ENCODE measurements at places on chromosomes 7 and 10. TPM values are rescaled to one million over a fixed set of nuclear protein-coding genes. Genes with fewer than 3 reads are reported as not detected.

Gene IDE
- total RNA-seq = 36.4 TPM

Gene EXOC4
- total RNA-seq = 56.4 TPM

Gene GPR158
- total RNA-seq = not detected

Gene GPRIN2
- 4.5 TPM for total RNA-seq

Gene CCL24
- total RNA-seq = 0.56 TPM

Gene C10orf62
- total RNA-seq = 0.16 TPM

Gene OPALIN
- total RNA-seq = not detected

Gene CTAGE8
- total RNA-seq = 1.8 TPM

Gene C10orf143
- 3.3 TPM for total RNA-seq

Gene SPDYE16
- not detected for total RNA-seq

Gene MACC1
- 22.3 TPM for total RNA-seq

Gene AKR1E2
- total RNA-seq = 1.3 TPM

Gene PROSER2
- 10.1 TPM for total RNA-seq

Gene LEP
- 0.12 TPM for total RNA-seq

Gene LRRC17
- total RNA-seq = 0.32 TPM

Gene HMX3
- not detected for total RNA-seq

Gene AGMO
- 0.08 TPM for total RNA-seq

Gene SORBS1
- total RNA-seq = 23.2 TPM

Measured in esophagus mucosa (tissue), 1 donor.